Fibroblast of pulmonary artery (primary cell): ENCODE measurements at places on chromosomes 16 and 17.
A peak's percentile ranks its signal among the peaks of the same experiment; 100 is the strongest.

- DNase-seq: no peak
Observed at GRCh38 chr17:4476511-4477070, 22.1 kb upstream of the SPNS2 start.

DNA sequence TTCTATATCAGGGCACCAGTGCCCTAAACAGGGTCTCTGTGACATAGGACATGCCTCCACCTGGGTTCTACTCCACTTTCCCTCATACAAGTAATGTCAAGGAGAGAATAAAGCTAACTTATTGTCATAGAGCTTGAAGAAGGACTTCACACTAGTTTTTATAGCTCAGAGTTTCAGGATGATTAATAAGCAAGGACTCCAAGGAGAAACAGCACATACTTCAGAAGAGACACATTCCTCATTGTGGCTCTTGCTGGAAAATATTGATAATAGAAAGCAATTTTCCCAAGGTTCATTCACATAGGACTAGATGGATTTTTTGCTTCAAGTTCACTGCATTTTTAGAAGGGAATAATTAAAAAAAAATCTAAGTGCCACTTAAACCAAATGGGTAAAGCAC lies 133.3 kb downstream of the CA10 start:
- DNase-seq: no peak

DNA sequence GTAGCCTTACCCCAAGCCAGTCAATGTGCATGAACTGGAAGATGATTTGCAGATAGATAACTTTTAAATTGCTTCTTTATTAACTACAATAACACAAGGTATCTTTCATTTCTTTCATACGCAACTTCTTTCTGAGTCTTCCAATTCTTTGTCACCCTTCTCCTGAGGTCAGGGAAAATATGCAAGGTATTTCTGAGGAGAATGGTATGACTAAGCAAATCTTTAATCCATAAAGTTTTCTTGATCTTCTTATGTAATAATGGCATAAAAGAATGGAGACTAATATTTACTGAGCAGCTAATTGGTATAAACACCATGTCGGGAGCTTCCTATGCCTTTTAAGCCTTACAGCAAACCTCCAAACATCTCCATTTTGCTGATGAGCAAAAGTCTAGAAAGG lies 438.9 kb downstream of the KCNJ2 start:
- no peak for DNase-seq

DNA sequence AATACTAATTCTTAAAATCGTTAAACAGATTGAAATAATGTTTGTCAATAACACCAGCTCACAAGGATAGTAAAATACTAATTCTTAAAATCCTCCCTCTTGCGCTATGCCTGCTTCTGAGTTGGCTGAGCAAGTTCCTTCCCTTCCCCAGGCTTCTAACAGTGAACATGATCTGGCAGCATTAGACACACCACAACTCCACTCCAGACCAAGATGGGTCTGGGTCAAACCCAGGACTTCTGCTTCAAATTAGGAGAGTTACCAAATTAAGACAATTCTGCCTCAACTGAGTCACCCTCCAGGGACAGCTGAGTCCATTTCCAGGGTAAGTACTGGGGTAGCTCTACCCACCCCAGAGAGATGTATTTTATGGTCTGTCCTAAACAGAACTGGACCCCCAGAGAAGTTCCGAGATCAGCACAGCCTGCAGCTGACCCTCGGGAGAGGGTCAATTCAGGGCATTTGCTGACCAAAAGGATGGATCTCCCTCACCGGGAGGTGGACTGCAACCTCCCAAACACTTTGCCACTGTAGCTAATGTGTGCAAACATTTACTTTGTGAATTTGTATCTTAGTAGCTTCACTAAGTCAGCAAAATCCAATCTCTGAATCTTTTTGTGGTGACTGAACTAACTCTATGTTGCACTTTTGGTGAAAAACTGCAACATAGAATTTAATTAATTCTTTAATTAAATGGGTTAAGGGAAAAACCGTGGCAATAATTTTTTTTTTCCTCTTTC lies 48.8 kb downstream of the ADCY9 start:
- no peak for DNase-seq

DNA sequence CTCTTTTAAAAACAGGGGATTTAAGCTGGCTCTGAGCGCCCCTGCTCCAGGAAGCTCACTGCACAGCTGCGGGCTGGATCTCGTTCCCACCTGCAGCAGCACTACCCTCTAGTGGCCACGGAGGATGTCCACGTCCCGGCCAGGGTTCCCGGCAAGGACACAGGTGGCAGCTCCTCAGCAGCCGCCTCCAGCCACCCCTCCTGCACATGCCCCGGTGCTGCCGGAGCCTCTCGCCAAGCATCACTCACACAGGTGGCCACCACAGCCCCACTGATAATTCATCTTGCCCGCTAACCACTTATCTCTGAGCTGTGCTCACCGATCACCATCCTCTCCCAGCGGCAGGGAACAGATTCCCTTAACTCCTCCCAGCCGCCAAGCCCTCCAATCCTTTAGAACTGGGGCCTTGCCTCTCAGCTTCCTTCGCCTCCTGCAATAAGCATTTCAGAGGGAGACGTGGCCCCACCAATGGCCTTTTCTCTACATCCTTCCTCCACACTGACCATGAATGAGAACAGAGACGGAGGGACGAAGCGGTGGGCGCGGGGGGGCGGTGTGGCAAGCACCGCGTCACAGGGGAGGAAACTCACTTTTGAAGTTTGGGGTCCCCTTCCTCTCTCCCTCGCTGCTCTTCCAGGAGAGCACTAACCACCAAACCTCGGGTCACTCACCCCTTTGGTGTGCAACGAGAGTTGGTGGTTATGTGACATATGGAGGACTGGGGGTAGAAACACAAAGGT lies 222.1 kb downstream of the RBFOX3 start:
- DNase-seq: peak; percentile 49

- peak; percentile 67 for DNase-seq
Observed at GRCh38 chr16:720447-720989, 428 bp upstream of the ANTKMT start.

- DNase-seq: no peak
Observed at GRCh38 chr17:40777459-40777858, 4.9 kb downstream of the KRT27 start.

DNA sequence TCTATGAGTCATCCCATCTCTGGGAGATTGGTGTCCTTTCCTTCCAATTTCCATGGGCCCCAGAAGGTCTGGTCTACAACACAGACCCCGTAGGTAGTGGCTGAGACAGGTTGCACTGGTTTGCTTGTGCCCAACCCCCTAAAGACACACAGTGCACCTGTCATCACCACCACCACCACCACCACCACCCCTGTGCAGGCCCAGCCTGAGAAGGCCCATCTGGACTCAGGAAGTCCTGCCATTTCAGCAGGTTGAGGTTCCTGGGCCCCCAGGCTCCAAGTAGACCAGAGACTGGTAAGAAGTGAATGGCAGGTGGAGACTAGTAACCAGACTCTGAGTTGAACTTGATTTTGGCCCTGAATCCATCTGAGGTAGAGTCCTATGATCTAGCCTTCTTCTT lies 25.9 kb upstream of the PHB1 start:
- no peak for DNase-seq

GRCh38 chr16:84084570-84085270 lies 32.0 kb downstream of the MBTPS1 start:
- DNase-seq: peak; percentile 72

GRCh38 chr16:72241930-72242329 lies 70.0 kb upstream of the PMFBP1 start:
- peak; percentile 77 for DNase-seq
